ENCODE measurements at places on chromosomes 12 and 14.

DNA sequence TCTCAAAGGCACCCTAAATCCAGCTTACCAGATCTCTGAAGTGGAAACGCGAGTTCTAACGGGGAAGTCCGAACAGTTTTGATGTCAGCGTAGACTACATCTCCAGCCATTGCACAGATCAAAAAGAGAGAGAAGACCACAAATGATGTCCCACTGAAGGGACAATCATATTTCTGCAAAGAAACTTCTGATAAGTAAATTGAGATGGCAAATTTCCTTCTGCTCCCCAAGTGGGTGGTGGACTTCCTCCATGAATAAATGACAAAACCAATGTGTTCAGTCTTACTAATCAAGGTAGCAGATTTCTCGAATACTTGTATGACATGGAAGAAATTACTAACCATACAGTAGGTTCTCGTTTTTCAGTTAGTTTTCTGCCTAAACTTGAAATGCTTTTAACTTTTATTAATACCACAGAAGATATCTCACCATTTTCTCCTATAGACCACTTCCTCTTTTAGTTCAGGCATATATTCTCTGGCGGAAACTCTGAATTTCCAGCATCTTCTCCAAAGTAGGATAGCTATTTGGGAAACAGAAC is at the start of gene CLECL1:
TSS of gene CLECL1 (minus strand) at position 177 of the 541 bp plus-strand sequence.
- no peak for DNase-seq

- no peak for DNase-seq
These were observed 14.0 kb downstream of the KCTD10 start for GRCh38 chr12:109462868-109463692.

DNA sequence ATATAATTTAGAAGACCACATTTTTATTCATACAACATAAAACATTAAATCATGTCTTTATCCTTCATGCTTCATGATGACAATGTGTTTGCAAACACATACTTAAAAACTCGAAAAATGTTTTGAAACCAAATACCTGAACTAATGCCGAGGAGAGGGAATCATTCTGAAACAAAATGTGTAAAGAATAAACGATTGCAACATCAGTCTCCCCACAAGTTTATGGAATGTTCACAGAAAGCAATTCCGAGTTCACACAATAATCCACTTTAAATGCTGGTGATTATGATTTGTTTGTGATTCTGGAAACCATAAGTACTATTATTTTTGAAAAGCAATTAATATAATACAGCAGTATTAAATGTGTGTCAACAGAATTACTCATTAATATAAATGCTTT is 84.5 kb upstream of the PDZRN4 start:
- no peak for DNase-seq

DNA sequence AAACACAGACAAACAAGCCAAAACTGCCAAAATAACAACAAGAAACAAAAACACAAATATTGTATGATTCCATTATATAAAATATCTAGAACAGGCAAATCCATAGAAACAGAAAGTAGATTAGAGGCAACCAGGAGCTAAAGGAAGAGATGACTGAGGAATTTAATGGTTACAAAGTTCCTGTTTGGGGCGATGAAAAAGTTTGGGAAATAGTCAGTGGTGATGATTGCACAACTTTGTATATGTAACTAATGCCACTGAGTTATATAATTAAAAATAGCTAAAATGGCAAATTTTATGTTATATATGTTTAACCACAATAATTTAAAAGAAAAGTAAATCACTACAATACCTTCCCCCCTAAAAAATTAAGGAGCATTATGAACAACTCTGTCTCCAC is 24.5 kb downstream of the GNPTAB start:
- no peak for DNase-seq

GRCh38 chr14:47211263-47211662 is 464.1 kb downstream of the MDGA2 start:
- DNase-seq = no peak

- no peak for DNase-seq
These were observed 12.8 kb upstream of the CCDC91 start for GRCh38 chr12:28177461-28177860.

GRCh38 chr12:109098183-109098604 is 797 bp downstream of the UNG start:
- no peak for DNase-seq

DNA sequence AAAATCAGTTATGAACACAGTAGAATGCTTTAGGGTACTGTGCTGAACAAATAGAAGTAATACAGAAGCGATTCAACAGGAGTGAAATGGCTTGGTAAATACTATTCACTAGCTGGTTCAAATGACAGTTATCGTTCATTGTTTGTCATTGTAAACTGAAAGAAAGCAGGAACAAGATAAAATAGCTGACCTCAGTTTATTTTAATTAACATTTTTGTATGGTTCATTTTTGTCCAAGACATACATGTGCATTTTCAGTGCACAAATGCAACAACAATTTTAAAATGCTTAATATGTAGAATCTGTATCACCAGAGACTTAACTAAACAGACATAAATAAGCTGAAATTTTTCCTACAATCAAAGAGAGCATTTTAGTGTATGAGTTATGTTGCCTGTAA is 49.9 kb downstream of the ALX1 start:
- no peak for DNase-seq

All from stimulated activated CD8-positive, alpha-beta memory T cell treated with anti-CD3 and anti-CD28 coated beads, Interleukin-15, amount 100 ng/mL, for 24 hours (primary cell).